ENCODE measurements at places on chromosomes 6 and 20.

DNA sequence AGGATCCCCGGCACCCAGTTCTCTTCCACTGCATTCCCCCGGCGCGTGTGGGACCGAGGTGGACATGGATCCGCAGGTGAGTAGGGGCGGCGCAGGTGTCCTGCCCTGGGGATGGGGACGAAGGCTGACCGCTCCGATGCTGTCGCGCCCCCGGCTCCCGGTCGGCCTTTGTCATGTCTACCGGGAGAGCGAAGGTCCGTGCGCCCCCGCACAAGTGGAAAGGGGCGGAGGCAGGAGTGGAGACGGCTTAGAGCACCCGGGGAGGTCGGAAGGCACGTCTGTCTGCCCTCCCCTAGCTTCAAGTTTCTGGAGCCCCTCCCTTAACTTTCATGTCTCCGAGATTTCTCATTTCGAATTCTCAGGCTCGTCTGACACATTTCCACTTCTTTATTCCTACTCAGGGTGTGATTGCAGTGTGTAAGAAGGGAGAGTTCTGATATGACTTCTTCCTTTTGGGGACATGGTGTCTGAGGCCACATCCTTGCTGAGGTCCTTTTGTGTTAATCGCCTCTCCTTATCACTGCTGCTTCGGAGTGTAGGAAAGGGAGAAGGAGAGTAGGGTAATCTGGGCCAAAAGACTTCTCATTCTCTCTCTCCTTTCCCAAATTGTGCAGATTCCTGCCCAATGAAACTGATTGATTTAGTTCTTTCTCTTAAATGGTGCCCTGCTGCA, 435 bp downstream of the KIFC1 start:
- DNase-seq = no peak

- no peak for DNase-seq
Observed at GRCh38 chr6:154926366-154926765, 68.7 kb upstream of the TIAM2 start.

GRCh38 chr6:67877288-67877687, 757.8 kb upstream of the ADGRB3 start:
- DNase-seq = no peak

DNA sequence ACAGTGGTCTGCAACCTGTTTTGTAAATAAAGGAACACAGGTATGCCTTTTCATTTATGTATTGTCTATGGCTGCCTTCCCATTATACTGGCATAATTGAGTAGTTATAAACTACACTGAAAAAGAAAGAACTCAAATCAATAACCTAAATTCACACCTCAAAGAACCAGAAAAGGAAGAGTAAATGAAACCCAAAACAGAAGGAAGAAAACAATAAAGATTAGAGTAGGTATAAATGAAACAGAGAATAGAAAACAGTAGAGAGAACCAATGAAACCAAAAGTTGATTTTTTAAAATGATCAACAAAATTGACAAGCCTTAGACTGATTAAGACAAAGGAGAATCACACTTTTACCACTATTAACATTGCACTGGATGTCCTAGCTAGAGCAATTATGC, 34.7 kb downstream of the FAM184A start:
- no peak for DNase-seq

DNA sequence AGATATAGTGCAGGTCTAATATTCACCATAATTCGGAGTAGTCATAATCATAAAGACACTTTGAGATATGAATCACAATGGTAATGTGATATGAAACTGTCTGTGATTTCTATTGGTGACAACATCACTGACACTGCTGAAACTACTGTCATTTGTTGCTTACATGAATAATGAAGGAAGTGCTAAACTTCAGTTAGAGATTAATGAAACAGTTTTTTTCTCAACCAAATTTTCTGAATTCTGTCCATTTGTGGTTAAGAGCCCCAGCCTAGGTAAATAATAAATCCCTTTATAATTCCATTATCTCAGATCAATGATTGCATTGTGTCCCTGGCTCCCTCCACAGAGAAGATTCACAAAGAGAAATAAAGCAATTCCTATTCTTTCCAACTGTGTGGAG, 122.6 kb downstream of the HIVEP2 start:
- no peak for DNase-seq

- DNase-seq = no peak
Observed at GRCh38 chr6:20266851-20267608, 54.8 kb upstream of the MBOAT1 start.

DNA sequence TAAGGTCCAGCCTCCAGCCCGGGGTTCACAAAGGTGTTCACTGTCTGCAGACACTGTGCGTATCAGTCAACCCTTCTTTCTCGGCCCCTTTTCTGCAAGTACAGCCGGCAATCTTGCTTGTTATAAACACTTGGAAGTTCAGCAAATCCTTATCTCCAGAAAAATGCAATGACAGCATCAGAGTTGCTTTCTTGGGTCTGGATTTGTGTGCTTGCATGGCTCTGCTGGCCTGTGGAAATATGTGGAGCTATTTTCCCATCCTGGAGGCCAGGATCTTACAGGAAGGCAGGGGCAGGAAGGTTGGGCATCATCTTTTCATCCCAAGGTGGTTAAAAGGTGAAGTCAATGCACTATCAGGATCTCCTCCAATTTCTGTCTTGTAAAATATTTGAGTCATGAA, 100.3 kb downstream of the SMOC2 start:
- no peak for DNase-seq

DNA sequence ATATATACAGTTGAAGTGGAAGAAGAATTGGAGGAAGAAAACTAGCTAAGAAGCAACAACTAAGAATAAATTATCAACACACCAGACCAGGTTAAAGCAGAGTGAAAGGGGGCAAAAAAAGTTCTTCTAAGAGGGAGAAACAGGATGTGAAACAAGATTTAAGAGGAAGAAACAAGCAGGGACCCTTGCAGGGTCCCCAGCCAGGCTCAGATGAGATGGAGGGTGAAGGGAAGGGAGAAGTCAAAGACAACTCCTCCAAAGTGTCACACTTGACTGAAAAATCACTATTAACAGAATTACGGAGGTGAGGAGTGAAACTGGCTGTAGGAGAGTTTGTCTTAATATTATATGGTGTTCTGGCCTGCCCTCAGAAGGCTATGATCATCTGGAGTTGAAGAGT, 65.4 kb downstream of the MTFR2 start:
- DNase-seq = no peak

DNA sequence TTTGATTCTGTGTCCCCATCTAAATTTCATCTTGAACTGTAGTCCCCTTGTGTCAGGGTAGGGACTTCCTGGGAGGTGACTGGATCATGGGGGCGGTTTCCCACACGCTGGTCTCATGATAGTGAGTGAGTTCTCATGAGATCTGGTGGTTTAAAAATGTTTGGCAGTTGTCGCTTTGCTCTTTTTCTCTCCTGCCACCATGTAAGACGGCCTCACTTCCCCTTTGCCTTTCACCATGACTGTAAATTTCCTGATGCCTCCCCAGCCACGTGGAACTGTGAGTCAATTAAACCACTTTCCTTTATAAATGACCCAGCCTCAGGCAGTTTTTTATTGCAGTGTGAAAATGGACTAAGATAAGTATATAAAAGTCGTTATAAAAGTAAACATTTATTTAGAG, 80.5 kb upstream of the SGK1 start:
- no peak for DNase-seq

DNA sequence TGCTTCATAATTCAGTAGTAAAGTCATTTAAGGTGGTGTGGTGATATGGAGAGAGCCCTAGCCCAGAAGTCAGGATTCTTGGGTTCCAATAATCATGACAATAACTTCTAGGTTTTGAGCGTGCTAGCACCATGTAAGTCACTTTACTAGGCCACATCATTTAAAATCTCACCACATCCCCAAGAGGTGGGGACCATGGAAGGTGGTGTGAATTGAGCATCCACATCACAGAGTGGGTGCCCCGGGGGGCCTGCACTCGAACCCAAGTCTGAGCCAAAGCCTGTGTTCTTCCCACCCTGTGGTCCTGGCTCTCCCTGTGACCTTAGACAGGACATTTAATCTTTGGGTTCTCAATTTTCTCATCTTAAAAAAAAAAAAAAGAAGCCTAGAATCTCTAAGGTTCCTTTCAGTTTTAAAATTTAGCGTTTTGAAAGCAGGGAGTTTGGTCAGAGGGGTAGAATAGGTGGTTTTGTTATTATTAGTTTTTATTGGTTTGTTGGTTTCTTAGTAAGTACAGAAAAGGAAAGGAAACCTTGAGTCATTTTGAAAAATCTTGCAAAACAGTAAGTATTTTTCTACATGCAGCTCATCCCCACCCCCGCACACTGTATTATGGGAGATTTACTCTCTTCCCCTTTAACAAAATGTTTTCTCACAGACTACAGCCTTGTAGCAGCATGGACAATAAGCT, 26.4 kb downstream of the ARMC2 start:
- no peak for DNase-seq

DNA sequence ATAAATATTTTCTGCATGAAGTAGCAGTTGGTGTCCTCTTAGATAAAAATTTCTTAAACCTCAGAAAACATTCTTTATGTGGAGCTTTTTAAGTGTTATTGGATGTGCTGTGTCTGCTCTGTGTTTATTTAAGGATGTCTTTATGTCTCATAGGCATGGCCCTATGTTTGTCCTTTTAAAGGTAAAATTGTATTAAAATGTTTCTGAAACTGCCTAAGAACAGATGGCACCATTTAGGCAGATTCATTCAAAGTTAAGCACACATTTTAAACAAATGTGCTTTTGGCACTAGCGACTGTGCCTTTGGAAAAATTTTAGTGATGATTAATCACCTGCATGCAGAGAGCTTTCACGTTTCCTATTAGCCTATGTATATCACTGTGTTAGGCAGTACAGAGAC, 125.2 kb downstream of the KIF6 start:
- no peak for DNase-seq

- DNase-seq = no peak
Observed at GRCh38 chr20:8151372-8151771, 19.3 kb downstream of the PLCB1 start.

DNA sequence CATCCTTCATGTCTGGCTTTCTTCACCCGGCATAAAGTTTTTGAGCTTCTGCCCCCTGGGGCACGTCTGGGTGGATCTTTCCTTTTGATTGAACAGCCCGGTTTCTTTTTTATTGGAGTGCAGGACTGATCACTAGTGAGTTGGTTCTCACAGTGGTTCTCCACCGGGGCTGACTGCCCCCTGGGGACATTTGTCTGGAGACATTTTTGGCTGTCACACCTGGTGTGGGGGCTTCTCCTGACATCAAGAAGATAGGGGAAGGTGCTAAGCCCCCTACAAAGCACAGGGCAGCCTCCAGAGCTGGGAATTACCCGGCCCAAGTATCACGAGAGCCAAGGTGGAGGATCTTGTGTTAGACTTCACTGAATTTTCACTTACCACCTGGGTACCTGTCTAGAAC, 25.7 kb upstream of the IRF4 start:
- DNase-seq = no peak

GRCh38 chr6:41591859-41592502, 45.8 kb downstream of the FOXP4 start:
- DNase-seq = peak; percentile 63

GRCh38 chr6:53524455-53524815, 20.5 kb downstream of the GCLC start:
- no peak for DNase-seq

GRCh38 chr6:28567506-28567905, 41.8 kb downstream of the GPX5 start:
- DNase-seq = no peak

GRCh38 chr6:142200846-142201628, 54.0 kb downstream of the VTA1 start:
- DNase-seq = no peak

DNA sequence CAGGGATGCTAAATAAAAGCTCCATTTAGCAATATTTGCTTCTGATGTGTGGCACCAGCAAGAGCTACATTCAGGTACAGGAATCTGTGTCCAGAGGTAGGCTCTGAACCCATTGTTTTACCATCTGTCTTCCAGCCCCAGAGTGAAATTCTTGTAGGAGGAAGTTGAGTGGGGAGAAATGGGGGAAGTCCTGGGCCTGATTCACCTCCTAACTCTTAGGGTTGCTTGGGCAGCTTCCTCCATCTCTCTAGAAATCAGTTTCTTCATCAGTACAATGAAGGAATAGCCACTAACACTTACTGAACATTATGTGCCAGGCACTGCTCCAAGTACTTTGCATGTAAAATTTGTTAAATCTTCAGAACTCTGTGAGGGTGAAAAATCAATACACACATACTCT, 35.1 kb upstream of the TSPYL1 start:
- DNase-seq = no peak

- DNase-seq = no peak
Observed at GRCh38 chr6:51025082-51025777, 206.6 kb downstream of the TFAP2B start.

DNA sequence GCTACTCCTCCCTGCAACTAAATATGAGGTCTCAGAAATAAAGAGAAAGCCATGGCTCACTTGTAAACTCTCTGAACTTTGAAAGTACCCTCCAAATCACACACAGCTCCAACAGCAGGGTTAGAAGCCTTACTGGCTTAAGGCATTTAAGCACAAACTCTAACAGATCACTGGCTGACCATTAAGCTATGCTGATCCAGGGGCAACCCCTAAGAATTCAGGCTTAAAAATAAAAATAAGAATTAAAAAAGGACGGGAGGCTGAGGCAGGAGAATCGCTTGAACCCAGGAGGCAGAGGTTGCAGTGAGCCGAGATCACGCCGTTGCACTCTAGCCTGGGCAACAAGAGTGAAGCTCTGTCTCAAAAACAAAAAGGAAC, 21.8 kb downstream of the HLA-E start:
- DNase-seq = no peak

DNA sequence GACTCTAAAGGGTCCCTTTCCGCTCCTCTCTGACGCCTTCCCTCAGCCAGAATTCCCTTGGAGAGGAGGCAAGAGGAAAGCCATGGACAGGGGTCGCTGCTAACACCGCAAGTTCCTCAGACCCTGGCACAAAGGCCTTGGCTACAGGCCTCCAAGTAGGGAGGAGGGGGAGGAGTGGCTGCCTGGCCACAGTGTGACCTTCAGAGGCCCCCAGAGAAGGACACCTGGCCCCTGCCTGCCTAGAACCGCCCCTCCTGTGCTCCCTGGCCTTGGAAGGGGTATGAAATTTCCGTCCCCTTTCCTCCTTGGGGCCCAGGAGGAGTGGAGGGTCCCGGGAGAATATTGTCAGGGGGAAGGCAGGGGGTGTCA, 2.7 kb downstream of the VEGFA start:
- no peak for DNase-seq

GRCh38 chr20:4625687-4626086, 96.0 kb upstream of the PRND start:
- DNase-seq = no peak

DNA sequence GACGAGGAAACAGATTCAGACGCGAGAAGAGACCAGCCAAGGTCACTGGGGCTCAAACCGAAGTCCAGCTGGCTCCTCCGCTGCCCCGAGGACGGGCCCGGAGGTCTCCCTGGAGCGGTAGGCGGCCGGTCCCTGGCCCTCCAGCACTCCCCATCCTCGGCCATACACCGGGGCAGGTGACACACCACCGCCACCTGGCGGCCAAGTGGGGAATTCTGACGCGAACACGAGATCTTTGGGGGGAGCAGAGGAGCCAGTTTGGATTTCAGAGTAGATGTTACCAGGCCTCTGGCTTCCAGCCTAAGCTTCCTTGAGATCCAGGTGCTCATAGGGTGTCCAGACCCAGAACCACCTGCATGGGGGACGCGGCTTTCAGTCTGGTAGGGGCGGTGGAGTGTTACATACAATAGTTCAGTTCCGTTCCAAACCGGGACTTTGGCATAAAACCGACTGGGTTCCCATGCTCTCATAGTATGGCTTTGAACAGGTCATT, 16.1 kb downstream of the BPIFB1 start:
- DNase-seq = peak; percentile 54

GRCh38 chr6:130105996-130106704, 87.8 kb downstream of the L3MBTL3 start:
- no peak for DNase-seq

- no peak for DNase-seq
Observed at GRCh38 chr6:101290346-101290745, 103.2 kb upstream of the GRIK2 start.

All from central memory CD4-positive, alpha-beta T cell (primary cell).